ENCODE measurements at places on chromosomes 11 and 22.

GRCh38 chr11:116043857-116044256 is 539.6 kb upstream of the CADM1 start:
- DNase-seq: no peak

DNA sequence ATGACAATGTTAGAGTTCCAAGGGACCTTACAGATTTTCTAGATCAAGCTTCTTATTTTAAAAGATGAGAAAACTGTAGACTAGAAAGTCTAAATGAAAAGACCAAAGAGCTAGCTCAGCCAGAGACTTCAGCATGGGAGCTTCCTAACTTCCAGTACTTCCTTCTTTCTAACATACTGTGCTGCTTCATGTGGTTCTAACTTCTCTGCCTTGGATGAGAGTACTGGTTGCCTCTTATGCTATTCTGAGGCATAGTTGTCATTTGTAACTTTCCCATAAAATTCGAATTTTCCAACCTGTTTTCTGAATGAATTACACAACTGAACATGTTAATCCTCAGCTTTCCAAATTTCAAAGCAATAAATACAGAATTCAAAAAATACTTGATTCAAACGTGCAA is 1.8 kb downstream of the MTMR2 start:
- no peak for DNase-seq

- DNase-seq: no peak
Observed at GRCh38 chr11:79637219-79637618, 196.4 kb upstream of the TENM4 start.

- DNase-seq: no peak
Observed at GRCh38 chr11:68524213-68524612, 63.7 kb downstream of the PPP6R3 start.

DNA sequence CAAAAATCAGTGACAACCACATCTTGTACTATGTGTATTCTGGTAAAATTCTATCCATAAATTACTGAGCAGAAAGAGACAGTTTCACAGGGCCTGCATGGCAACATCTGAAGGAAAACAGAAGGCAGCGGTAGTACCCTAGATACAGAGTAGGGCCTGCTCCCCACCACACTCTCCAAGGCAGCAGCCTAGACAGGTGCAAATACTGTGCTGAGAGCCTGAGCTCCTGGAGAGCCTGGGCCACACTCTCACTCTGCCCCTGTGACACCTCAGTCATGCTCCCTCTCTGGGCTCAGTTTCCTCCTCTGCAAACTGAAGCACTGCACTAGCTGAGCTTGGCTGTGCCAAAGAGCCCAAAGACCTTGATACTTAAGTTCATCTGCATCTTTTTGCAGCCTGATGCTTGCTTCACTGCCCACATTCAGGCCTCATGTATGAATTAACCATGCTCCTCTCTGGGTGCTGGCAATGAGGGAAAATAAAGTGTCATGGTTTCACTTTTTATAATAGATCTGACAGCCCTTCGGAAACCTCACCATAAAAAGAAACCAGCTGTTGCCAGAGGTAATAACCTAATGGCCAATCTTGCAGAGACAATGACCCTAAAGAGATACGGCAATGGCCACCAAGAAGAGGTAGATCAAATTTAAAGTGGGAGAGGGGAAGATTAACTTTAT is 104.7 kb downstream of the PLEKHA7 start:
- DNase-seq: peak; percentile 23

GRCh38 chr11:72682858-72683243 is 8.6 kb upstream of the PDE2A start:
- DNase-seq: no peak

GRCh38 chr22:48832592-48832991 is 995.1 kb downstream of the BRD1 start:
- DNase-seq: no peak

DNA sequence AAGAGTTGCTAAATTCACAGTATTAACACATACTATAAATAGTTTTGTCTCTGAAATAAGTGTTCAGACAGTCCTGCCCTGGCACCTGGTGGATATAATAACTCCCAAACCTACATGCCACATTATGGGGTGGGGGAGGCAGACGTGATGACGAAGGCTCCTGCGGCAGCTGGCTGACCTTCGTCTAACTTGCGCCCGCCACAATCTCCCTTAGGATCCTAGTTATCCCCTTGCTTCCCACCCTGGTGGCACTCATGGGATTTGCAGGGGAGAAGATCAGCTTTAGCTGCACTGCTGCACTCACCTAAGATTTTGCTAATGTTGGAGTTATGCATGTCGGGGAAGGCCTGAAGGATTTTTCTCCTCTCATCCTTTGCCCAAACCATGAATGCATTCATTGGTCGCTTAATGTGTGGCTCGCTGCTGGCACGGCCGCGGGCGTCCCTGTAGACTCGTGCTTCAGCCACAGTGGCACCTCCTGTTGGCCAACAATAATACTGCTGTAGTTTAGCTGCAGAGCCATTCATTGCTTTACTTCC is 367.6 kb downstream of the SOX6 start:
- no peak for DNase-seq

GRCh38 chr22:36160499-36160942 is at the start of gene APOL3:
TSS of gene APOL3 (minus strand) at chr22:36160755. CDS start at chr22:36149055, 11,700 bp downstream.
- peak; percentile 60 for DNase-seq

- DNase-seq: no peak
Observed at GRCh38 chr11:120420572-120420971, 84.4 kb downstream of the ARHGEF12 start.

DNA sequence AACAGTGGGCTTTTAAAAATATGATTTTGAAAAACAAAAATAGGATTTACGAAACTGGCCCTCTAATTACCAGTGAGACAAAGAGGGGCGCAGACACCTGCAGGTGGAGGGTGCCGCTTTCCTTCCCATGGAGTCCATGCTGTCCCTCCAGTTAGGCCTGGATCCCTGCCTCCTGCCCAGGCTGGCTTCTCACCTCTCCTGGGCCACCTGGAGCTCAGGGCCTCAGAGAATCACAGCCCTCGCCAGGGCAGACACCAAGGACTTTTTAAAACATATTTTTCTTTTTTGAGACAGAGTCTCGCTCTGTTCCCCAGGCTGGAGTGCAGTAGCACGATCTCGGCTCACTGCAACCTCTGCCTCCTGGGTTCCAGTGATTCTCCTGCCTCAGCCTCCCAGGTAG is 1437.2 kb downstream of the TBC1D22A start:
- no peak for DNase-seq

GRCh38 chr11:10441091-10441490 is 14.0 kb upstream of the AMPD3 start:
- DNase-seq: no peak

DNA sequence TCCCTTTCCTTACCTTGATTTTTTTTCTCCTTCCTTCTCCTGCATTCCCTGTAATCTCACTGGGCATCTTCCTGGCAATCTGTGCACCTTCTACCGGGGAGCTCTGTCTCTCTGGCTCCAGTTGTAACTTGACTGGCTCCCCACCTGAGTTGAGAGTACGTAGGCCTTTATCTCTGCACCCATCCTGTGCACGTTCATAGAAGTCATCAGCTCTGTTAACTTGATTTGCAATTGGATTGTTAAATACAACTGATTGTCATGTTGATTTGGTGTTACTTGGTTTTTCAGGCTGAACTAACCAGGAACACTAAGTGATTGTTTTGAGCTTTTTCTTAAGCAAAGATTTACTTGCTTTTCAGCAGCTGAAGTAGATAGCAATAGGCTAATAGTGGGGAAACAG is 11.8 kb downstream of the SWAP70 start:
- DNase-seq: no peak

DNA sequence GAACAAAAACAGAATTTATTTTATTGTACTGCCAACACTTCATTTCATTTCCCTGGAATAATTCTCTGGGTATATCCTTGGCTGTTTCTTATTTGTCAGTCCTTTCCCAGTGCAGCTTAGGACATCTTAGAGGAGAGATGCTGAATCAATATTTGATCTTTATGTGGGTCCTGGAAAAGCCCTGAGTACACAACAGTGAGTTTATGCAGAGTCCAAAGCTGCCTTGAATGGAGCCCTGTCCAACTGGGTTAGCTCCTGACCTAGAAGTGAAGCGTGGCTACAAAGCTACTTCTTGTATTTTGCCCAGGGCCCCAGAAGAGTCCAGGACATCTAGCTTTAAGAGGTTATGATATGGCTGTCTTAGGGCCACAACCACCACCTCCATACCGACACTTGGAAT is 378.0 kb upstream of the FAT3 start:
- no peak for DNase-seq

DNA sequence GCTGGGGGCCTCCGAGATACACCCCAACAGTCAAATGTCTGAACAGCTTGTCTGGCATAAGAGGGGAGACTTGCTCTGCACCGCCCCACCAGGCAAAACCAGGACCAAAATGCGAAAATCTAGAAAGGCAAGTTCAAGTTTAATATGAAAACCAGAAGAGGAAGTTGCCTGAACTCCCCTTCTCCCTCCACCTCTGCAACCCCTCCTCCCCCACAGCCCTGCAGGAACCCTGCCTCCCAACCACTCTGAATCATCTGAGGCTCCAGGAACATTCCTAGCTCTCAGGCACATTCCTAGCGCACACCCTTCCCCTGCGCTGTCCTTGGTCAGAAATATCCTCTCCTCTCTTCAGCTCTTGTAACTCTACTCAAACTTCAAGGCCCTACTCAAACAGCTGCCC is 36.7 kb downstream of the ISX start:
- peak; percentile 20 for DNase-seq

DNA sequence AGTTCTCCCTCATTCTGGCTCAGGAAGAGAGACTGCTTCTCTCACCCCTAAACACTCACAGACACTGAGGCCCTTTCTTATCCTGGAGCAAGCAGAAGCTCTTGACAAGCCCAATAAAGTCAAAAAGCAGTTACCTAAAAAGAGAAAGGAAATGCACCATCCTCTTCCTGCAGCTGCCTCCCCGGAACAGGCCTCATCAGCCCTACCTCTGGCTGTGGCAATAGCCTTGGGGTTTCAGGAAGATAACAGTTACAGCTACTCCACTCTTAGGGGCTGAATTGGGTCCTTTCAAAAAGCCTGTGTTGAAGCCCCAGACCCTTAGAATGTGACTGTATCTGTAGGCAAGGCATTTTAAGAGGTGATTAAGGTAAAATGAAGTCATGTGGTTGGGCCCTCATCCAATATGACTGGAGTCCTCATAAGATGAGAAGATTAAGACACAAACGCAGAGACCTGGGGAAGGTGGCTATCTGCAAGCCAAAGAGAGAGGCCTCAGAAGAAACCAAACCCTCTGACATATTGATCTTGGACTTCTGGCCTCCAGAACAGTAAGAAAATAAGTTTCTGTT is 3.5 kb upstream of the LGALS12 start:
- DNase-seq: no peak

DNA sequence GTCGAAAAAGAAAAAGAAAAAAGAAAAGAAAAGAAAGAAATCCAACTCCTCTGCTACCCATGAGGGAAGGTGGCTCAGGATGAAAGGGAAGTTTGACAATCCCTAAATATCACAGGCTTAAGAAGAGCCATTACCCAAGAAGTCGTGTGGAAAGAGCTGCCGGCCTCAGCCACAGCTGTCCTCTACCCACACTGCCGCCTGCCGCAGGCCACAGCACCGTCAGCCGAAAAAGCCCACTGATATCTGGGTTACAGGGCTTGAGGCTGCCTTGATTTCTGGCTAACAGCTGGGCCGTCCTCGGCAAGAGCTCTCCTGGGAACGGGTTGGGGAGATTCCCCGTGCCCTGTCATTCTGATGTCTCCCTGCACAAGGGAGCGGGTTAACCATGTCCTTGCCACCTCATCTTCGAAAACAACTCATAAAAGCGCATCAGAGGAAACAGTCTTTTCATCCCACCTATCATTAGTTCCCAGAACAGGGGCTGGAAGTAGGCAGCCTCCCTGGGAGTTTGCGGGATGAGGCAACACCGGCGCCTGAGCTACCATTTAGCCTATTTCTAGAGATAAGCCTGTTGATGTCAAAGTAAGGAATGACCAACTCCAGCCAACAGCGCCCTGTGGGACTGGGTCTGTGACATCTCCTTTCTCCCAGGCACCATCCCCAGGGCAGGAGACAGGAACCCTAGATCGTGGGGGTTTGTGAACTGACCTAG is 21.8 kb upstream of the SNX32 start:
- no peak for DNase-seq

GRCh38 chr22:20424932-20425565 is 12.6 kb downstream of the SCARF2 start:
- DNase-seq: no peak

DNA sequence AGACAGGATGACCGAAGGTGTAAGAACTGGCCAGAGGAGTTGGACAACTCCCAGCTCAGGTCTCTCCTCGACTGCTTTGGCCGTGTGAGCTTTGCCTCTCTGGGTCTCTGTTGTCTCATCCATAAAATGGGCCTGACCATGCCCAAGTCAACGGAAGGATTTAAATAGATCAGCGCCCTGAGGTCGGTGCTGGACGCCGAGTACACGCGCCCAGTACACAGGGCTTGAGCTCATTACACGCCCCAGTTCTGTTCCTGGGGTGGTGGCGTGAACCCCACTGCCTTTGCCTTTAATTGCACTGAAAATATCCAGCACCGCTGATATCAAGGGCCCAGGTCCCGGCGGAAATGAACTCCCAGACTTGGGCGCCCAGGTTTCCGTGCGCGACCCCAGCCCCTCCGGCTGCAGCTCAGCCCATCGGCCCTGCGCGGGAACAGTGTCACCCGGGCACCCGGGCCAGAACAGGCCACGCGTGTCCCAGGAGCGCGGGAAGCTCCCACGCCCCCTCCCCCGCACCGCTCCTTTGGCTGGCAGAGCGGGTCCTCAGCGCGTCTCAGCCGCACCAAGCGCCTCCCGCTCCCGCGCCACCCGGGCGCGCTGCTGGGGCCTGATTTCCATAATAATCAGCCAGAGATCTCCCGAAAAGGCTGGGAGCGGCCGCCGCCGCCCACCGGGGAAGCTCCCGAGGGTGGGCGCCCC is 42.2 kb downstream of the CYTH4 start:
- DNase-seq: no peak

- peak; percentile 59 for DNase-seq
Observed at GRCh38 chr11:44927174-44927661, 23.5 kb downstream of the TP53I11 start.

GRCh38 chr11:117820071-117820470 is 4.5 kb downstream of the FXYD2 start:
- DNase-seq: no peak

GRCh38 chr11:122597511-122597910 is 58.0 kb upstream of the UBASH3B start:
- peak; percentile 24 for DNase-seq

GRCh38 chr11:129191649-129192048 is 476 bp downstream of the ARHGAP32 start:
- DNase-seq: no peak

GRCh38 chr11:125173027-125173426 is 8.5 kb downstream of the PKNOX2 start:
- no peak for DNase-seq

DNA sequence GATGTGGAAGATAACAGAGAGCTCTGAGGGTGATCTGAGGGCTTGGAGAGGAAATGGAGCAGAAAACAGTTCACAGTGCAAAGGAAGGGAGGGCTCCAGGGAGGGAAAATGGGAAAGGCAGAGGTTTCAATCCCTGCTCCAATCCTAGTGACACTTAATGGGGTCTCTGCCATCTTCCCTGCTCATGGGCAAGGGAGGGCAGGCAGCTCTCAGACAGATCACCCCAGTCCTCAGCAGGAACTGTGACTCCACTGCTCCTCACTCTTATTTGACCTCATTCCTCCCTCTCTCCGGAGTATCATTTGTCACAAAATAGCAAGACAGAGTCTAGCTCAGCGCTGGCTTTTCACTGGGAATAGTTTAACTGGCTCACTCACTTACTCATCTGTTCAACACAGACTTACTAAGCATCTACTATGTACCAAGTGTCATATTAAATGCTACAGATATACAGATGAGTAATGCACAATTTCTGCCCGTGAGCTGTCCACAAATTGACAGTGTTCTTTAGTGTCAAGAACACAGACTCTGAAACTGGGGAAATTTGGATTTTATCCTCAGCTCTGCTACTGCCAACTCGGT is 817.4 kb downstream of the OPCML start:
- DNase-seq: no peak

- no peak for DNase-seq
Observed at GRCh38 chr22:44703255-44703870, 1.4 kb downstream of the PRR5 start.
